ENCODE measurements at places on chromosomes 2 and 18. TPM values are rescaled to one million over a fixed set of nuclear protein-coding genes. Genes with fewer than 3 reads are reported as not detected.

- no peaks in the 10 kb centered on the region for H3K36me3 ChIP-seq
- no peak overlapping the region for H3K4me3 ChIP-seq
- no peak for DNase-seq
Measured at GRCh38 chr2:47771211-47771610, 11.7 kb upstream of the MSH6 start.

Gene EFHD1
- polyA plus RNA-seq = 13.6 TPM

- peaks cover 65% of the 10 kb centered on the region for H3K4me1 ChIP-seq
- H3K27ac ChIP-seq = no peak within 1 kb of the TSS
- peak; percentile 79 for DNase-seq
- peaks cover 100% of the 10 kb centered on the region for H3K27me3 ChIP-seq
Measured at GRCh38 chr2:72917138-72917876, at the start of gene EMX1. Gene EMX1 (plus strand): TSS chr2:72917519. CDS start chr2:72917853, 334 bp downstream.

Gene ZNF892
- polyA plus RNA-seq = 0.77 TPM

- peak overlapping the region; percentile 49 for H3K27ac ChIP-seq
- peak; percentile 72 for DNase-seq
- H3K4me1 ChIP-seq = peaks cover 12% of the 10 kb centered on the region
- H3K36me3 ChIP-seq = no peaks in the 10 kb centered on the region
Measured at GRCh38 chr2:127658641-127659407, 12.9 kb downstream of the GPR17 start.

- H3K4me1 ChIP-seq = no peaks in the 10 kb centered on the region
- H3K27ac ChIP-seq = no peak overlapping the region
- no peak for DNase-seq
- H3K36me3 ChIP-seq = no peaks in the 10 kb centered on the region
- no peaks in the 10 kb centered on the region for H3K27me3 ChIP-seq
Measured at GRCh38 chr2:55842046-55842445, 81.5 kb downstream of the EFEMP1 start.

- H3K4me3 ChIP-seq = peak overlapping the region; percentile 94
- H3K36me3 ChIP-seq = no peaks in the 10 kb centered on the region
- H3K4me1 ChIP-seq = peaks cover 12% of the 10 kb centered on the region
- peak; percentile 73 for DNase-seq
- H3K27ac ChIP-seq = peak overlapping the region; percentile 10
Measured at GRCh38 chr18:34978953-34979608, 62.1 kb upstream of the MAPRE2 start.

DNA sequence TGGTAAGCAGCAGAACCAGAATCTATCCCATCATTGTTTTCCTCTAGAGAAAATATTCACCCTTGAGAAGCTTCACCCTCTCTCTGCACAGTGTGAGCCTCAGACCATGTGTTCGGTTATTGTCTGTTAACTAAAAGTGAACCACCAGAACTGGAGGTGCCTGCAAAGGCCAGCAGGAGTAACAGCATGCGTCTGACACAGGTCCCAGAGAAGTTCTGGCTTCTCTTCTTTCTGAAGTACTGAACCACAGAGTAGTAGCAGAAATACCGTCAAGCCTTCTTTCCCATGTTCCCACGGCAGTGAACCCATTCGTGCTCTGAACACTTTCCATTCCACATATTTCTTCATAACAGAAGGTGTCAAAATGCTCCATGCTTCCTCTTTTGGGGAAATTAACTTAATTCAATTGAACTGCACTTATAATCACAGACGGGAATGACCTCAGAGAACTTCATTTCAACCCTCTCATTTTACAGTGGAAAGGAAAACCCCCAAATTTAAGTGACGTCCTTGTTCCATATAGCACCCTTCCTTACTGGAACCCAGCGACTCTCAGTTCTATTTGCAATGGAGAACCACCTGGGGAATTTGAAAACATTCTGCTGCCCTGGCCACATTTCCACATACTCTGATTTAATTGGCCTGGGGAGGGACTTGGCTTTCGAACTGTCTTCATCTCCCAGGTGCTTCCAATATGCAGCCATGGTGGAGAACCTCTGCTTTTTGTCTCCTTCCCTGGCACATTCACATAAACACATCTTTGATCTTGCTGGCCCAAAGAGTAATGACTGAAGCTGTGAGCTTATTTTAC lies 519.1 kb downstream of the RNF144A start:
- no peak overlapping the region for H3K27ac ChIP-seq
- H3K4me3 ChIP-seq = no peak overlapping the region
- DNase-seq = no peak

- no peak overlapping the region for H3K27ac ChIP-seq
- no peaks in the 10 kb centered on the region for H3K4me1 ChIP-seq
- DNase-seq = no peak
- H3K27me3 ChIP-seq = no peaks in the 10 kb centered on the region
Measured at GRCh38 chr2:42436370-42436769, 57.4 kb downstream of the KCNG3 start.

- H3K4me3 ChIP-seq = no peak overlapping the region
- H3K36me3 ChIP-seq = no peaks in the 10 kb centered on the region
- no peak for DNase-seq
- H3K27ac ChIP-seq = no peak overlapping the region
Measured at GRCh38 chr2:7930800-7931635, 750.8 kb upstream of the ID2 start.

Gene SLC23A3
- 1.2 TPM for polyA plus RNA-seq

- no peak for DNase-seq
- no peaks in the 10 kb centered on the region for H3K27me3 ChIP-seq
- H3K27ac ChIP-seq = no peak overlapping the region
- H3K4me3 ChIP-seq = no peak overlapping the region
- H3K36me3 ChIP-seq = no peaks in the 10 kb centered on the region
Measured at GRCh38 chr2:75333646-75334045, 134.3 kb upstream of the TACR1 start.
